Glutamatergic neuron (in vitro differentiated cells): ENCODE measurements at places on chromosomes 1 and 21.

DNA sequence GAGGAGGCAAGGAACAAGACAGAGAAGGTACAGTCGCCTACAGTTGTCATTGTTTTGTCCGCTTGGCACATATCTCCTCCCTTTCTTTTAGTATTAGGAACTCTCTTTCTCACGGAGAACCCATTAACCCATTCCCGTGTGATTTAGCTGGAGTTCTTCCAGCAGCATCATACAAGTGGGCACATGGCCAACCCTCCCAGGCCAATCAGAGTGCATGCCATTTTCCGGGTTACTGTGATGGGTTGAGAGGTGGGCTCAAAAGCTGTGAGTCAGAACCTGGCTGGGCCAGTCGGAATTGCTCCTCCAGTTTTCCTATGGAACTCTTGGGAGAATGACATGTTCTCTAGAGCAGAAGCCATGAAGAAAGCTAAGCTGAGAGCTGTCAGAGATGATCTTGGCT, 83.1 kb upstream of the SOD1 start:
- no peak for DNase-seq

- no peak for DNase-seq
Observed at GRCh38 chr1:152739841-152740240, 18.0 kb upstream of the KPRP start.

DNA sequence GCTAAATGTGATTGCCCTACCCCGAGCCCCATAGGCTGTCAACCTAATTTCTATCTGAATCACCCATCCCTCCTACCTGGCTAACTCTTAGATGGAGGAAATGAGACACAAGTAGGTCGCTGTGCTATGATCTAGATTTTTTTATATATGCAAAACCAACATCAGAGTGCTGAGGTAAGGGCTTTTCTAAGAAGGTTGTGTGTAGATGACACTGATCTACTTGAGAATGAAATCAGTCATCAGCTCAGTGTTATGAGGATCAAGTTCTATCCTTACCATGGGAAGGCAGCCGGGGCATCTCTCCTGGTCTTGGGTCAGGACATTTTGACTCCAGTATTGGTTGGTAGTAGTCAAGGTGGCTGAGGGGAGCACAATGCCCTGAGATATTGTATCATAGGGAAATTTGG, 23.6 kb downstream of the SLAMF1 start:
- DNase-seq, result no peak

- no peak for DNase-seq
Observed at GRCh38 chr1:38781872-38782617, 77.5 kb downstream of the RRAGC start.

GRCh38 chr1:94037392-94038229, 83.3 kb downstream of the ABCA4 start:
- no peak for DNase-seq

- DNase-seq, result no peak
Observed at GRCh38 chr1:59393211-59394180, 96.6 kb downstream of the FGGY start.

GRCh38 chr1:205523891-205524793, 19.7 kb downstream of the CDK18 start:
- peak; percentile 87 for DNase-seq

GRCh38 chr21:41823906-41824305, 55.2 kb downstream of the PRDM15 start:
- no peak for DNase-seq

- DNase-seq, result peak; percentile 90
Observed at GRCh38 chr1:32612189-32612881, 38.0 kb downstream of the ZBTB8OS start.

DNA sequence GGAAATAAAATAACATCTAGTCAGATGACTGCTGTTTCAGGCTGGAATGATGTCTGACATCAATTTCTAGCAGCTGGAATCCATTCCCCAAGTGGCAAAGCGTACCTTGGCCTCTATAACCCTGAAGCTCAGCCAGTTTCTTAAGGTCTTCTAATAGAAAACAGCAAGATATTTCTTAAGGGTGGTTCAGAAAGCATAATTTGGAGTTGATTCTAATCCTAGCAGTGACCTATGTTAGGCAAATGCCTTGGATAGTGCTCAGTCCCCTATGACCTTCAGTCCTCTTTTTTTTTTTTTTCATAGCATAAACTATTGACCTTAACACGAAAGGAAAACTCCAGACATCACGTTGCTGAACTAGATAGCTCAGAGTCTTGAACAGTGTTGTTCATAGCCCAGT, 56.5 kb downstream of the LAMC2 start:
- no peak for DNase-seq

DNA sequence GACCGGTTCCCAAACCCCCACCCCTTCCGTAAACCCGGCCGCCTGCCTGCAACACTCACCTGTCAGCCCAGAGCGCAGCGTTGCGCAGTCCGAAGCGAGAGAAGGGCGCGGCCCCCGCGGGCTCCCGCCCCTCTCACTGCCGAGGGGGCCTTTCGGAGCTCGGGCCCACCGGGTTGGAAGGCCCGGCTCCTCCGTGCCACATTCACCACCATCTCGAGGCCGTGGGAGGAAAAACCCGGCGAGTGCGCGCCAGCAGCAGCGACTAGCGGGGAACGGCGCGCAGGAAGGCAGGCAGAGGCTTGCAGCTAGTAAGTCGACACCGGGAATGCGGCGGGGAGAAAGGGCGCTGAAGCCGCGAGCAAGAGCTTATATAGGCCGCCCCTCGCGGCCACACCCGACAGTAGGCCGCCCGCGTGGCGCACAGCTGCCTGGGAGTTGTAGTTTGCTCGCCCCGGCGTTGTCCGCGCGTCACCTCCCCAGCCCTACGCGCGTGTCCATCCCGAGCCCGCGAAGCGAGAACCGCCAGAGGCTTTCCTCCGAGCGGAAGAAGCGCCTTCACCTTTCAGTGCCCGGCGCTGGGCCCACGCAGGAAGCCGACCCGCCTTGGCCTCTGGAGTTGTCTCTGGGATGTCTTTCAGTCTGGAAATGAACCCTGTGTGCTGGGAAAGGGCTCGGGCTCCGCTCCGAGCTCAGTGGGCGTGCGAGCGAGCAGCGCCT, 10.4 kb upstream of the RAB42 start:
- DNase-seq, result peak; percentile 94

GRCh38 chr1:59443310-59443709, 146.4 kb downstream of the FGGY start:
- no peak for DNase-seq

DNA sequence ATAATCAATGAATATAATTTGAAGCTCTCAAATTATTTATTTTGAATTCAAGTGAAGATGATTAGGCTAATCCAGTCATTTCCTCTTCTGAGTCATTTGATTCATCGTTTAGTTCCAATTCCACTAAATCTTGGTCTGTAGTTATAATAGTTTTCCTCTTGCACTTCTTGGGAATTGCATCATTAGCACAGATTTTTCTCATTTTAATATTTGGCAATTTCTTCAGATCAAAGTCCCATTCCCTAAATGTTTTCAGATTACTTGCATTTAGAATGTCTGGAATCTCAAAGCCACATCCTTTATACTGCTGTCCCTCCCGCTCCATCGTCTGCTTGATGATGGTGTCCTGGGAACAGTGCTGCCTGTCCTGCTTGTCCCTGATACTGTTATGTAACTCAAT, 43.5 kb downstream of the MAST2 start:
- no peak for DNase-seq

- peak; percentile 78 for DNase-seq
Observed at GRCh38 chr1:13813398-13814012, 113.5 kb downstream of the PRDM2 start.

GRCh38 chr1:147597010-147597409, 55.7 kb downstream of the BCL9 start:
- no peak for DNase-seq

DNA sequence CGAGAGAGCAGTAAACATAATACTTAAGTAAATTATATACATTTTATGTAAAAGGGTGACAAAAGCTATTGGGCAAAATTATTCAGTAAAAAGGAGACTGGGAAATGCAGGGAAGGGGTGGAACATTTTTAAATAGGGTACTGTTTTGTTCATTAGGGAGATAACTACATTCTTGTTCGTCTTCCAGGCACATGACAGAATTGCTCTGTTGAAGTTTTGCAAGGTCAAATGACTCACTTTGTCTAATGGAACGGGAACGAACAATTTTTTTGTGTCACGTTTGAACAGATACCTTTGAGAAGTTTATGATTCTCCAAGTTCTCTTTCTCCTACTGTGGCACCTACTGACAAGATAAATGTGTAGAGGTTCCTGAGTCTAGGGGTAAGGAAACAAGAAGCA, 382.3 kb upstream of the ZRANB2 start:
- DNase-seq, result no peak

DNA sequence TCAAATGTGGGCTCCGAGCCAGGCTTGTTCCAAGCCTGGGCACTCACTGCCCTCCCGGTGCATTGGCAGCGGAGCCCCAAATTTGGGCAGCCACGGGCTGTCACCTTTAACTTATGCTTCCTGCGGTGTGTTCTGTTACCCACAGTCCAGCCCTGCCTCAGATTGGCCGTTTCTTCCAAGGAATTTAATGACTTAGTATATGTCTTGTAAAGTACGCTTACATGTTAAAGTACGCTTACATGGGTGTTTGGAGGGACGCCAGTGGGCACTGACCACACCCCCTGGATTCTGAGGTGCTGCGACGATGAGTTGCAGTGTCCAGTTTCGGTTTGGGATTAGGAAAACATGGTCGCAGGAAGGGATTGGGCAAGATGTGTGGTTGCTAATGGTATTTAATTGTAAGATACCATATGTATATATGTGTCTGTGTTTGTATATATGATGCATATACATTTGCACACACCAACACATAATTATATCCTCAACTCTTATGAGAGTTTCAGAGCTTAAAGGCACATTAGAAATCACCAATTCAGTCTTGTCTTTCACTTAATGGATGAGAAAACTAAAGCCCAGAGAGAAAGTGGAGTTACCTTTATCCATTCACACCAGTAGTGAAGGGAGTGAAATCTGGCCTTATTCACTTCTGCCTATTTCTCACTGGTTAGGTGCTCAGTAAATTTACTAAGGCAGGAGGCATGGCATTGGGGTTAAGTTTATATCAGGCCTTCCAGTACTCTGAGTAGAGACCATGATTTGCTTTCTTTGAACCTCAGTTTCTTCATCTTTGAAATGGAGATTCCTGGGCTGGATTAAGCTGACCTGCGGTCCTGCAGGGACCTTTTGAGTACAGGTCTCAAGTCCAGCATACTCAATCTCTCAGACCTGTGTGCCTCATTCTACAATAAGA, 1.0 kb downstream of the SMYD2 start:
- DNase-seq, result no peak

DNA sequence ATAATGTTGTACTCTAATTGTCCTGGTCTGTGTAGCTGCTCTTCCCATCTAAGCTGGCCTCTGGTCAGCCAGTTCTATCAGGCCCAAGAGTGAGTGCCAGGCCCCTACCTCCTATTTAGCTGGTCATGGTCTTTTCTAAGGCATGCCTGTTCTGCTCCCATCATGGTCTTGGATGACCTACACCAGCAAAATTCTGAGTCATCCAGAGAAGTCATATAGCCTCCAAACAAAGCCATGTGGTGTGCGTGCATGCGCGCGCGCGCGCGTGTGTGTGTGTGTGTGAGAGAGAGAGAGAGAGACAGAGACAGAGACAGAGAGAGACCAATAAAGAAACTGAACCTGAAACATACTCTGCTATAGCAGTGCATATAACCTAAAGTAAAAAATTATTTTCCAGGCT, 254.4 kb downstream of the BRINP2 start:
- DNase-seq, result no peak

DNA sequence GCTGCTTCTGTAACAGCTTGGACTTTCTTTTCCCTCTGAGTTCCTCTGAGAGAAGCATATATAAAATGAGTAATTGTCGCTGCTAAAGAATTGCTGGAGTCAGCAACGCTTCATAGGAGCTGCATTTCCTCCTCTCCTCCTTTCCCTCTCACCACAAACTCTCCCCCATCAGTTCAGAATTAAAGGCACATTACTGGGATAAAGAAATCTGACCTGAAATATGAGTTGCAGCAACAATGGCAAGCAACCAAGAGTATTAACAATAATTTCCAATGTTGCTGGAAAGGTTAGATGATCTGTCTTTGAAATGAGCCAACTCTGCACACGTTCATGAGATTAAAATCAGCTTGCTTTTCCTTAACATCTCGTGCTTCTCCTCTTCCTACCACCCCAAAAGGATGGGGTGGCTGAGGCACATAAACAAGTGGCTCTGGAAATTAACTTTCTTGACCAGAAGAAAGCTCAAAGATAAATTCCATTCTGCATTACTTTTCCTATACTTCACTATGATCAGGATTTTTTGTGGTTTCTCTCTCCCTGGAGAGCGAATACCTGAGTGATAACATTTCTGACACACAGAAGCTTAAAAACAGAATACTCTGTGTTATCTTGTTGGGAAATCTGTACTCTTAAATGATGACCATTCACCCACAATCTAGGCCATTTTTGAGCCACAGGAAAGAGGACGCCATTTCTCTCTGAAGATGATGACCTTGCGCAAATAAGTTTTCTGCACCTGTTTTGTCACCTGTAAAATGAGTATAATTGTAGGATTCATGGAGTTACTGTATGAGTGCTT, 90.2 kb downstream of the TGFBR3 start:
- no peak for DNase-seq

DNA sequence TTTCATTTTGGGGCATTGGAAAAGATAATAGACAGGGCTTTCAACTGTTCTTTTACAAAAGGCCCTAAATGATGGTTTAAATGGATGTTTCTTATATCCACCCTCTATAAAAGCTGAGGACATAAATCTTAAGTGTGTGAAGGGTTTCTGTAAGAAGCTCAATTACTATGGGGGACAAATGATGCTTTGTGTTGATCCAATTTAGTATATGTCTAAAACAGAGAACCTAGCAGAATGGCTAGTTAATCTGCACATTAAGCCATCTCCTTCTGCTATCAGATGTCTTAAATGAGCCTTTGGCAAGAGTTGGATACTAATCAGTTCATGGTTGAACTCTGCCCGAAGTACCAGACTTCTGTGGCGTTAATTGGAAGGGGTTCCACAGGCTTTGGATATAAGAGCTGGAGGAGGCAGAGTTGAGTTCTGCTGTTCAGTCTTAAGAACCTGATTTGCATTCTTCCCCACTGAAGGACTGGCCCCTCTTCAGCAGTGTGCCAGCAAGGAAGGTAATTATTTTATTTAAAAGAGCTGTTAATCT, 43.1 kb downstream of the PTGFRN start:
- DNase-seq, result no peak

- DNase-seq, result no peak
Observed at GRCh38 chr1:232134365-232134764, 495.6 kb downstream of the SIPA1L2 start.
